ENCODE measurements at places on chromosomes 5 and 9. TPM values are rescaled to one million over a fixed set of nuclear protein-coding genes. Genes with fewer than 3 reads are reported as not detected.

The CTXN3 gene
- total RNA-seq = not detected

The PCDHAC2 gene
- 0.25 TPM for total RNA-seq

The ZCCHC9 gene
- total RNA-seq = 12.1 TPM

The ARHGEF28 gene
- total RNA-seq = 32.4 TPM

The SLCO6A1 gene
- total RNA-seq = not detected

The KIAA0825 gene
- total RNA-seq = 2.2 TPM

The CDC25C gene
- 20.2 TPM for total RNA-seq

The PTPN3 gene
- 19.0 TPM for total RNA-seq

The TJP2 gene
- total RNA-seq = 136 TPM

The AK3 gene
- 57.6 TPM for total RNA-seq

The IPPK gene
- total RNA-seq = 4.7 TPM

The RRAGA gene
- 59.0 TPM for total RNA-seq

The HBEGF gene
- 26.5 TPM for total RNA-seq

The ZBTB26 gene
- total RNA-seq = 2.3 TPM

The AGXT2 gene
- total RNA-seq = not detected

The NOXA1 gene
- 0.33 TPM for total RNA-seq

The MRPS2 gene
- total RNA-seq = 67.8 TPM

The SLC24A2 gene
- total RNA-seq = not detected

The WDR38 gene
- total RNA-seq = not detected

The BARX1 gene
- total RNA-seq = not detected

The CRB2 gene
- total RNA-seq = 94.2 TPM

The INSL6 gene
- not detected for total RNA-seq

The KLHL3 gene
- total RNA-seq = 0.49 TPM

The FOXD4L5 gene
- total RNA-seq = not detected

The KCNIP1 gene
- total RNA-seq = 0.81 TPM

The SNX18 gene
- total RNA-seq = 23.1 TPM

The GABRA1 gene
- not detected for total RNA-seq

The TEK gene
- 0.98 TPM for total RNA-seq

The HMCN2 gene
- not detected for total RNA-seq

The OR1J2 gene
- total RNA-seq = not detected

The GOLGA1 gene
- 9.0 TPM for total RNA-seq

The CA9 gene
- 0.16 TPM for total RNA-seq

The TAS2R1 gene
- not detected for total RNA-seq

The CNTNAP3B gene
- 6.0 TPM for total RNA-seq

The OSMR gene
- 47.5 TPM for total RNA-seq

The SAXO1 gene
- total RNA-seq = 0.51 TPM

The FGF1 gene
- 0.25 TPM for total RNA-seq

The SMAD5 gene
- 21.8 TPM for total RNA-seq

The TLR4 gene
- total RNA-seq = 12.2 TPM

Data from mesangial cell (primary cell).